ENCODE measurements at places on chromosomes 2 and 18.
A peak's percentile ranks its signal among the peaks of the same experiment; 100 is the strongest.

DNA sequence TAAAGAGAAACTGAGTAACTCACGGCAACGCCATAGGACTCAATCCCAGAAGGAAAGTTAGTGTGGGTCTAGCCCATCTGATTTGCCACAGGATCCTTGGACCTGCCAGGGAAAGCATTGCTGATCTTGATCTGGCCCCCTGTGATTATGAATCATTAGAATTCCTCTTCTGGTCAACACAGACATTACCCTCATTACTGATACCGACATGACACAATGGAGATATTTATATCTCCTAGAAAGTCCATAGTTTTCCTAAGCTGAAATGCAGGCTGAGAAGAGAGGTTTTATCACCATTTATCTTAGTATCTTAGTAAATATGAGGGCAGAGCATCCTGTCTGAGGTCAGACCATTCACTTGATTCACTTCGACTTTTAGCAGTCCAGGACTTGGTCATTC, 75.5 kb upstream of the CCDC68 start:
- DNase-seq: no peak

DNA sequence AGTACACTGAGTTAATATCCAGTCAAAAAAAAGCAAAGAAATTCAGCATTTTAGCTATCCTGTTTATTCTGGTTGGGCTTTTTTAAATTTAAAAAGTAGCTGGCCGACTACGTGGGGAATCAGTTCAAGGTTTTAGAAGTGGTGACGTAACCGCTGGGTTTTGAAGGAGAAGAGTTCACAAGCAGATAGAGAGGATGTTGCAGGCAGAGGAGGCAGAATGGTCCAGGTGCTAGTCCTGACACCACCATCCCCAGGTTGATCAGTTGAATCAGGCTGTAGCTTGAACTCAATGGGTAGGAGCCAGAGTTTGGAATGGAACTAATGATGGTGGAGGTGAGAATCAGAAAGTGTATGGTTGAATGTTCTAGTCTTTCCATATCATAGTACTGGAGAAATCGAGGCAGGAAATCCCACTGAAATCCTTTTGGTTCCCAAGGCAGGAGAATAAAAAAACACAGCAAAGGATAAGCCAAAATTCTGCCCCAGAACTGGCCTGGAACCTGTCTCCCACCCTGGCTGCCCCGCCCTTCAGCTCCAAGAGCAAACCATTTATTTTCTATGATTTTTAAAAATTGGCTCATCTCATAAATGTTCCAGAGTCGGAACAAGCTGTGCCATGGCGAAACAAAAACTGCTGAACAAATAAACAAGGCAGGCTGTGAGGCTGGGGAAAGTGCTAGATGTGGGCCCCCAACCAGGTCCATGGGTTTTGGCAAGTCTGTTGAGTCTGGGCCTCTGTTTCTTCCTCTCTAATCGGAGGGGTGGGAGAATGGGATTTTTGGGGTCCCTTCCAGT, 44.0 kb downstream of the SLC4A1AP start:
- DNase-seq: no peak

- no peak for DNase-seq
These were observed 15.2 kb downstream of the TMEM247 start for GRCh38 chr2:46494596-46494995.

DNA sequence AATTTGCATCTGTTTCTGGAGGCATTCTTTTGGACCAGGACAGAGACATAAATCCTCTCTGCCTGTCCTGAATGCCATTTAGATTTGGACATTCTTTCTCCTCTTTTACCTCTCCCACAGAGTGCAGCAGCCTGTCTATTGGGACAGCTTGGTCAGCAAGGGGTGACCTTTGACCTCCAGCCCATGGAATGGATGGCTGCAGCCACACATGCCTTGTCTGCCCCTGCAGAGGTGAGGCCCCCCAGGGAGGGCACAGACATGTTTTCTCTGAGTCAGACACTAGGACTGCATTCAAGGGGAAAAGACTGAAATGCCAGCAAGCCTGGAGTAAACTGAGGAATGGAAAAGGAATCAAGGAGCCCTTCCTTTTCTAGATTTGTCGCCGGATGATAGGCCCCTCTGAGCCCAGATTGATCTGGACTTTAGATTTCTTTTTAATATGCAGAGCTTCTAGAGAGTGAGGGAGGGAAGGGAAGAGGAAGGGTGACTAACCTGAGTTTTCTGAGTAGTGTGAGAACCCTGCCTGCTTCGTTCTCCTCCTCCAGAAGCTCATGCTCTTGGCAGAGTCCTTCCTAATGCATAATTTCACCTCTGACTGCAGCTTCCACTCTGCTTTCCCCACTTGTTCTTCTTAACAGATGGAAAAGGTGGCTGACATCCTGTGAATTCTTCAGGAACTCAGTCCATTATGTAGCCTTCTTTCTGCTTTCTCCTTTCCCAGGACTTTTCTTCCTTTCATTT, 16.1 kb upstream of the TTLL4 start:
- no peak for DNase-seq

- DNase-seq: no peak
These were observed 2.8 kb downstream of the CYTIP start for GRCh38 chr2:157441072-157441454.

GRCh38 chr2:189018631-189019030, 44.5 kb downstream of the COL3A1 start:
- DNase-seq: no peak

DNA sequence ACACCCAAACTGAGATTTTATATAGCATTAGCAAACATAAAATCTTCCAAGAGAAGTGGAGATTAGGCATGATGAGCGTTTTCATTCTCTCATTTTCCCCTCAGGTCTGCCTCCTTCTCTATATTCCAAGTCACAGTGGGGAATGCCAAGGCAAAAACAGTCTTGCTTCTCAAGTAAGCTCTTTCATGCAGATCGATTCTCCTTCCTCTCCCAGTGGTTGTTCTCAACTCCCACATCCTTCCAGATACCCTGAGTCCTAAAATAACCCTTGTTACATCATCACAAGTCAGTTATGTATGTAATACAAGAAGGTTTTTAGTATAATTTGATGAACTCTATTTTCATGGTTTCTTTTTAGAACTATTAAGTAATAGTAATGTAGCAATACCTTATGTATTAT, 150.6 kb downstream of the TXNL1 start:
- DNase-seq: peak; percentile 31

GRCh38 chr2:4300616-4301015, 597.2 kb downstream of the DCDC2C start:
- DNase-seq: no peak

DNA sequence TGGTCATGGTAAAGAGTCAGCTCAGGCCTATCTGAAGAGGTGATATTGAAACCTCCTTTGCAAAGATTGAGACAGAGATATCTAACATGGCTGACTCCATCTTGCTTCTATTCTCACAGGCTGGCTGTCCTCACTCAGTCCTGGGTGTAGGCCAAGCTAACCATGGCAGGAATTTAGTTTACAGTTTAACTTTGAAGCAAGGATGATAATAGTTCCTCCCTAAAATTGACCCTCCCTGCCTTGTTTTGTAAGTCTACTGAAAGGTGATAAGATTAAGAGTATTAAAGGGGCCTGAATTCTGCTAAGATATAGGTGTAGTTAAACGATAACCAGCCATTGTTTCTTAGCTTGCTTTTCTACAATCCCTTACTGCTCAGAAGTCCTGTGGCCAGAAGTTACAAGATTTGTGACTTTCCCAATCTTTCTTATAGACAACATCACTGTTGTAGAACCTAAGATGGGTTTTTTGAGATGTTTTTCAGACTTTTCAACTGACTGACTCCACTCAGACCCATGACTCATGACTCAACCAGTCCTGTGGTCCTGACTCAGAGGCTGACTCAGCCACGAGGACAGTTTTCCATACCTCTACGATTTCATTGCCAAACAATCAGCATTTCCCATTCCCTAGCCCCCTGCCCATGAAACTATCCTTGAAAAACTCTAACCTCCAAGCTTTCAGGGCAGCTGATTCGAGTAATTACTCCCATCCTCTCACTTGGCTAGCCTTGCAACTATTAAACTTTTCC, 195.7 kb upstream of the SESTD1 start:
- DNase-seq: no peak

GRCh38 chr18:74995419-74995736, 213.6 kb downstream of the PTGR3 start:
- no peak for DNase-seq

GRCh38 chr18:66111018-66111417, 360.2 kb downstream of the CDH7 start:
- no peak for DNase-seq
